ENCODE measurements at places on chromosomes 12 and 14. TPM values are rescaled to one million over a fixed set of nuclear protein-coding genes. Genes with fewer than 3 reads are reported as not detected.
A peak's percentile ranks its signal among the peaks of the same experiment; 100 is the strongest.

GRCh38 chr12:49552014-49552413, 13.2 kb downstream of the KCNH3 start:
- DNase-seq, result no peak

- no peak for DNase-seq
These were observed 338.4 kb downstream of the RAD51B start for GRCh38 chr14:68157971-68158371.

The KRT3 gene
- total RNA-seq, result not detected

- peak; percentile 39 for DNase-seq
These were observed 25.4 kb downstream of the ATG14 start for GRCh38 chr14:55386037-55386808.

The SIX6 gene
- total RNA-seq, result not detected

The ACACB gene
- total RNA-seq, result 12.7 TPM

DNA sequence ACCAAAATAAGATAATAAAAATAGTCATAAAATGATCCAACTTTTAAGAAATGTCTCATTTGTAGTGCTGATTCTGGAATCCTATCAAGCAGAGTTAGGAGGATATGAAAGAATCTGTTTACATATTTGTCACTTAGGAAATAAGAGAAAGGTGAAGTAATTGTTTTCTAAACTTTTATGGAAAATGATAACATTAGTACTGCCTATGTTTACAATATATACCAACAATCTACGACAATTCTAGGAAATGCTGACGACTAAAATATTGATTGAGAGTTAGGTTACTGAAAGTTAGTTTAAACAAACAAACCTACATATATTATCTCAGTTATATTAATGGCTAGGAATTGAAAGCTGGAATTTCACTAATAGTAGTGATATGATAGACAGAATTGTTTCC, 18.0 kb downstream of the TSPAN19 start:
- DNase-seq, result no peak

DNA sequence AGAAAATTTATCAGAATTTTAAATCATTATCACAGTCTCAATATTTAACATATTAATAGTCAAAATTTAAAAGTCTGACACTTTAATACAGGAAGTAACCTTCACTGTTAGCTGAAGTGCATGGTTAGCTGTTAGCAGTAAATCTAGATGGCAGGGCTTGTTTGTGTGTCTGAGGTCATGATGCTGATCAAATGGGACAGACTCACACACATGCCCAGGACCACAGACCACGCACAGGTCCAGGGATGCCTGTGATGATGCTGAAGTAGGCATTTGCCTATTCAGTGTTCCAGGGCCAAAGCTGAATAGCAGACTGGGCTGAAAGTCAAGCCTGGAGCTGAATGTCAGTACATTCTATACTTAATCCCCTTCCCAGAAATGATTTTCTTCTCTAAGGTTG, 20.5 kb downstream of the FNTB start:
- no peak for DNase-seq

The EGLN3 gene
- 1.2 TPM for total RNA-seq

All from activated CD4-positive, alpha-beta memory T cell treated with anti-CD3 and anti-CD28 coated beads for 36 hours (primary cell).